BE2C (cell line): ENCODE measurements at places on chromosomes 12 and 14.

DNA sequence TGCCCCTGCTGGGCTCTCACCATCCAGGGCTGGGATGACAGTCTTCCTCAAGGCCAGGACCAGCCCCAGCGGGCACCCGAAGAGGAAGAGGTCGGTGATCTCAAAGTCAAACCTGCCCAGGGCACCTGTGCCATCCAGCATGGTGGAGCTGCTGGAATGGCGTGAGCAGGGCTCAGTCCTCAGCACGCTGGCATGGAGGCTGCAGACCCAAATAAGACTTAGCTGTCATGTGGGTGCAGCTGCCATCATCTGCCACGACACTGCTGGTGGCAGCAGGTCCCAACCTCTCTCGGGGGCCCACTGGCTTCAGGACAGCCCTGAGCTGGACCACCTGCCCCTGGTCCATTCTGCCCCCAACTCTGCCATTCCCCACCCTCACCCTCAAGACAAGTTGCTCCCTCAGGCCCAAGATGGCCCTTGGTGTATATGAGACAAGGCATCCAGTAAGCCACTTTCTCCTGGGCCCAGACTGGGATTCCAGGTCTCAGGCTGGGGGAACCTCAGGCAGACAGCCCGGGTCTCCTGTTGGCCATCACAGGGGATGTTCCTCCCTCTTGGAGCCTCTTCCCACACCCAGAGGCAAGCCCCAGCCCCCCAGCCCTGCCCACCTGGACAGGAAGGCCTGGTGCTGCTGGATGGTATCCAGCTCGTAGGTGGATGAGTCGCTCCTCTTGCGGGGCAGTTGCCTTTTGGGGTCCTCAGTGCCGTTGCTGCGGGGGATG is 14.5 kb downstream of the ARL6IP4 start:
- peak; percentile 5 for DNase-seq

- DNase-seq, result no peak
Observed at GRCh38 chr14:73358187-73358586, 100.2 kb downstream of the NUMB start.

DNA sequence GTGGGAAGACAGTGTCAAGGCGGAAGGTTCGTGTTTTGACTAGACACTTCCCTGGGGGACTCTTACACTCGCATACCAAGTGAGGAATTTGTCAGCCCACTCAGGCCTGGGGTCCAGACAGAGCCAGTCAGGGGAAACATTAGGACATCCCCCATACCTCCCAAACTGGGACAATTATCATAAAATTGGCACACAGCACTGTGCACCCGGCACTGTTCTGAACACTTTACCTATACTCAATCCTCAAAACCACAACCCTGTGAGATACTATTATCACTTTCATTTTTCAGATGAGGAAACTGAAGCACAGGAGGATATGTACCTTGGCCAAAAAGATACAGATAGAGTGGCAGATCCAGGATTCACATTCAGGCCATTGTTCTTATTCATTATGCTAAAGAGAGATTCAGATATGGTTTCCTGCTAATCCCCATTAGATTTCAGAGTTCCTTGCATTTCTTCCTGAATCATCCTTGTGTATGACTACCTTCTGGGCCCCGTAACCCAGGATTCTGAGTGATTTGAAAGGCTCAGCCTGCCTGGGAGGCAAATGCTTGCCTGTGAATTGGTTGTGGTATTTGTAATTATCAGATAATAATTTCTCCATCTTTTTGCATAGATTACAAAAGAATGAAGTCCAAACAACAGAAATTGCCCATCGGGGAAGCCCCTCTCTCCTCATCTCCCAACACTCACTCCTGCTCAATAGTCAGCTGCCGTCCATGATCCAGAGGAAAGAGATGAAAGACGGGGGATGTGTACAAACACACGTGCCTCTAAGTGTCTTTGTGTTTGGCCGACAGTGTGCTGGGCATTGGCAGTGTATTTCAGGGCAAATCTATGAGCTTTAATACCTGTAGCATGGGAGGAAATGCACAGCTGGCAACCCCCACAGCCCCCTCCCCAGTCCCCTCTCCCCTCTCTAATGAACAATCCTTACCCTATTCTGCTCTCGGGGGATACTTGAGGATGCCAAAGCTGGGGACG is 4.6 kb downstream of the TAC3 start:
- DNase-seq, result no peak

- no peak for DNase-seq
Observed at GRCh38 chr12:68304626-68305025, 27.5 kb downstream of the MDM1 start.

- peak; percentile 64 for DNase-seq
Observed at GRCh38 chr12:109804820-109805761, 28.1 kb downstream of the TRPV4 start.

DNA sequence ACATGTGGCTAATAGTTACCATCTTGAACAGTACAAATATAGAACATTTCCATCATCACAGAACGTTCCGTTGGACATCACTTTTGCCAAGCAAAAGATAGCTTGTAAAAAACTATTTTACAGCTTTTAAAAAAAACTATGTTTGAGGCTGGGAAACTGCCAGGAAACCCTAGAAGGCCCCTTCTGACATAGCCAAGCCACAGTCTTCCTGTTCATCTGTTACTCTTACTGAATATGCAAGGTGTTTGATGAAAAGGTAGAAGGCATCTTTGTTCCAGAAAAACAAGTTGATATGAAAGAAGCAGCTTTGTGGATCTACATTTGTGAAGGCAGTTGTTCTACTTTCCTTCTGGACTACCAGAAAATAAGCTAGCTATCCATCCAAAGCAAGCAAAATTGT is 23.6 kb upstream of the WNK1 start:
- no peak for DNase-seq

- no peak for DNase-seq
Observed at GRCh38 chr12:123267335-123267920, 4.2 kb downstream of the CDK2AP1 start.

DNA sequence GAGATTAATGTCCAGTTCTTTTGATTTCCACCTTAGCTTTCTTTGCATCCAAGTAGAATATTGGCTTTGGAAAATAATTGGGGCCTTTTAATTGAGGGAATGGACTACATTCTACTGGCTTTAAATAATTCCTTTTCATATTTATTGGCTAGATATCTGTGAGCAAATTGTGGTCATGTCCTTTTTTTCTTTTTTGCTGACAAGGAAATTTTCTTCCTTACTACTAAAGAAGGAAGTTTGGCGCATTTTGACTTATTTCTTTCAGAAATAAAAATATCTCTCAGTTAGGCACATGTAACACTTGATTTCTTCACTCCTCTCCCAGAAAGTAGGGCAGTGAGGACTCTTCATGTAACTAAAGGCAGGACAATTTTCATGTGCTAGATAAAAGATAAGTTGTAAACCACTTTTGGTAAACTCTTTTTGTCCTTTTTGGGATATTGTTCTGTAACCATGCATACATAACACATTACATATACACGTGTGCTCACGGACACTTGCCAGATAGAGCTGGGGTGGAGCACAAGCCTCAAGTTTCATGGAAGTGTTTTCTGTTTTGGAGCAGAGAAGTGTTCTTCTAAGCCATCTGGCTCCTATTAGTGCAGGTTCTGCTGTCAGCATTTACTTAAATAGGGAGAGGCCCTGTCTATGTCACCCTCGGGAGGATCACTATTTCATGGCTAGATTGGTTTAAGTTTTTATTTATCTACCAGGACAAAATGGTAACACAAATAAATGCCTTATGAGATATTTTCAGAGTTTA is 85.1 kb upstream of the LRIG3 start:
- no peak for DNase-seq

- no peak for DNase-seq
Observed at GRCh38 chr14:100488057-100488456, 99.2 kb downstream of the BEGAIN start.
